ENCODE measurements at places on chromosomes 2 and 18. TPM values are rescaled to one million over a fixed set of nuclear protein-coding genes. Genes with fewer than 3 reads are reported as not detected.

- no peak for DNase-seq
These were observed 439.1 kb downstream of the EIPR1 start for GRCh38 chr2:2938481-2938880.

- DNase-seq = no peak
These were observed 80.9 kb upstream of the TSPYL6 start for GRCh38 chr2:54336977-54337255.

DNA sequence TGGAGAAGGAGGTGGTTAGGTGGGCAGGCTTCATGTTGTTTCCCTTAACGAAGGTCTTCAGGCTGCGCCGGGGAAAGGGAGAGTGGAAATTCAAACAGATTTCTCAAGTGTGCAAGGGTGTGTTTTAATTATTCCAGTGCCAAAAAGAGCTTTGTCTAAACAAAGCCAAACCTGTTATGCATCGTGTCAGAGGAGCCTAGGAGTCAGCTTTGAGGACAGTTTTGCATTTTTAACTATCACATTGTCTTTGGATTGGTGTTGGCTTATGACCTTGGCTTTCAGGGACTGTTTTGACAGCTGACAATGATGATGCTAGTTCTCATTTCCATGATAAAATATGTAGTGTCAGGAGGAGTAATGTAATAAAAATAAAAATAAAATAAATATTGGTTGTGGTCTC, 144.8 kb downstream of the LDLRAD4 start:
- no peak for DNase-seq

DNA sequence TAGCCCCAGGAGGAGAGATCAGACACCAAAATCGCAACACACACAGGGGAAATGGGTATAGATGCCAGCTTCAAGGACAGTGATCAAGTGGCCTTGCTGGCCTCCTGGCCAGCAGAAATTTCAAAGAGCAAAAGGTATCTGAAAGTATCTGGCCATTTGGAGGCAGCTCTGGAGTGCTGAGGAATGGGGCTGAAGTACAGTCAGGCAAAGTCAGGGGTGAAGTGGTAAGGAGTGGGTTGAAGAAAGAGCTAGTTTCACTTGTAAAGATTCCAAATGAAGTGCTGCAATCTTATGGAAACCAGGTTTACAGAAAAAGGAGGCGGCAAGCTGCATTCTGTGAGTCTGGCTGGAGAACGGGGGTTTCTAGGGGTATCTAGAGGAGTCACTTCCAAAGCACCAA, 19.2 kb upstream of the PCBP1 start:
- DNase-seq = no peak

- DNase-seq = peak; percentile 67
These were observed 181.7 kb downstream of the ANKRD44 start for GRCh38 chr2:197128897-197129296.

- DNase-seq = no peak
These were observed 219.3 kb downstream of the GLI2 start for GRCh38 chr2:120954939-120955338.

DNA sequence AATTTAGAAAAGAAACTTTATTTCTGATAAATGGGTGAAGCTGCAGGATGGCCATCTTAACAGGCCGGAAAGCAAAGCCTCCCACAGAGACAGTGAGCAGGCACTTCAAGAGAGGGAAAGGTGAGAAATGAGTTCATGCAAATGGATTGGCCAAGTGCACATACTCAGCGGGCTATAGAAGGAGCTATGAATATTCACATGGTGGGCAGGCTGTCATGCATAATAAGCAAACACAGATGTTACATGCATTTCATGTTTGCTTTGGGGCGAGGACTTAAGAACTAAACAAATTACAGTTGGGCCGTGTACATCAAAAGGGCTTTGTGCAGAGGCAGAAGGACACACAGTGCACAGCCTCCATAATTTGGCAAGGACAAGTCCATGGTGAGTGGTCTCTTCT, 69.8 kb upstream of the MAL start:
- DNase-seq = no peak

DNA sequence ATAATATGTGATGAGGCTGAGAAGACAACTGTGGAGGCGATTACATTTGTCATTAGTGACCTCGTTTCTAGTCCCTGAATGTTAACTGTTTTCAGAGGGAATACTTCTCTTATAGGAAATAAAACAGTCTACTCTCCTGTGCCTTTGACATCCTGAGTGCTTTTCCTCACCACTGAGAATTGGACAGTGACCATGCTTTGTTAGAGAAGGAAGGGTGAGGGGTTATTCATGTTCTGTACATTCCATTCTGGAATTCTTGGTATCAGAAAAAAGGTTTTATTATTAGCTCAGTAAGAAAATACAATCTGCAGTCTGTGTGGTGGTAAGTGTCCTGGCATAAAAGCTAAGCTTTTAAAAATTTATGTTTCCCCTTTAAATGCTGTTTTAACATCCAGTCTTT, 58.8 kb downstream of the PARD3B start:
- DNase-seq = no peak

- DNase-seq = peak; percentile 76
These were observed 254.9 kb upstream of the SIX3 start for GRCh38 chr2:44686561-44686960.

GRCh38 chr2:74975016-74975415, 16.6 kb downstream of the POLE4 start:
- no peak for DNase-seq

- DNase-seq = peak; percentile 8
These were observed 37.5 kb upstream of the PTH2R start for GRCh38 chr2:208369091-208369490.

BOLL gene
- total RNA-seq = not detected

SERPINB11 gene
- not detected for total RNA-seq

COPS8 gene
- 82.1 TPM for total RNA-seq

All from fibroblast of lung (primary cell).